Suppressor macrophage treated with lipopolysaccharide for 1 hour (primary cell): ENCODE measurements at places on chromosomes 6 and 20.

DNA sequence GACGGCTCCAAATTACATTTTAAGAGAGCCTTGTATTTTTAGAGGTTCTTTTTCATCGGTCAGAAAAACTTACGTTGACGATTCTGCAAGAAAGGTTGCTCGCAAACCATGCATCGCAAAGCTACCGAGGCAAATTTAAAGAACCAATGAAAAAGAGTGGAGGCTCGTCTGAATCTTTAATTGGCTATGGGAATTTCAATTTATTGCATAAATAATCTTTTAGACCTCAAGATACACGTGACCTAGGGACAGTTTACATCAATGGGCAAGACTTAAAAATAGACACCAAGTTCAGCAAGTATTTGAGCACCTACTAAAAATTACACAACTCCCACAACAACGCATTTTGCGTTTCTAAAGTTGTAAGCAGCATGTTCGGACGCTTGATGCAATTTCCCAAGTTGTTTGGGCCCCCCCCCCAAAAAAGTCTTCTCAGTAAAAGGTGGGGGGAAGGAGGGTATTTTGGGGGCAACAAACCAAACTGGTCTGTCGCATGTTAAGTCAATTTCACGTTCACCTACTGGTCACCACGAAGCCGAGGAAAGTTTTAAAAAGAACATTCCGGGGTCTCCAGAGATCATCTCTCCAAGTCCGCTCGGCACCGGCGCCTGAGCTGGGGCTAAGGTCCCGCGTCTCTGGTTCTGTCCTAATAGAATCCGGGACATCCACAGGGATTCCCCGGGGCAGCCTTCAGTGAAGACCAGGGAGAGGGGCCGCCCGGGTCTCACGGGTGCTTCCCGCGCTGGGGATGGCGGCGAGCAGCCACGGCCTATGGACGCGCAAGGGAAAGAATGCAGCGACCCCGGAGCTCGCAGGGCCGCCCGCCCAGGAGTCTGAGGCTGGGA, 851 bp downstream of the SNX5 start:
- peak; percentile 29 for DNase-seq

- no peak for DNase-seq
Measured at GRCh38 chr6:126063512-126064146, 77.3 kb downstream of the TRMT11 start.

- no peak for DNase-seq
Measured at GRCh38 chr6:112695001-112695400, 347.9 kb downstream of the RFPL4B start.

- peak; percentile 72 for DNase-seq
Measured at GRCh38 chr6:163554663-163555062, 140.1 kb downstream of the QKI start.

- no peak for DNase-seq
Measured at GRCh38 chr6:15761045-15761502, 98.2 kb upstream of the DTNBP1 start.

DNA sequence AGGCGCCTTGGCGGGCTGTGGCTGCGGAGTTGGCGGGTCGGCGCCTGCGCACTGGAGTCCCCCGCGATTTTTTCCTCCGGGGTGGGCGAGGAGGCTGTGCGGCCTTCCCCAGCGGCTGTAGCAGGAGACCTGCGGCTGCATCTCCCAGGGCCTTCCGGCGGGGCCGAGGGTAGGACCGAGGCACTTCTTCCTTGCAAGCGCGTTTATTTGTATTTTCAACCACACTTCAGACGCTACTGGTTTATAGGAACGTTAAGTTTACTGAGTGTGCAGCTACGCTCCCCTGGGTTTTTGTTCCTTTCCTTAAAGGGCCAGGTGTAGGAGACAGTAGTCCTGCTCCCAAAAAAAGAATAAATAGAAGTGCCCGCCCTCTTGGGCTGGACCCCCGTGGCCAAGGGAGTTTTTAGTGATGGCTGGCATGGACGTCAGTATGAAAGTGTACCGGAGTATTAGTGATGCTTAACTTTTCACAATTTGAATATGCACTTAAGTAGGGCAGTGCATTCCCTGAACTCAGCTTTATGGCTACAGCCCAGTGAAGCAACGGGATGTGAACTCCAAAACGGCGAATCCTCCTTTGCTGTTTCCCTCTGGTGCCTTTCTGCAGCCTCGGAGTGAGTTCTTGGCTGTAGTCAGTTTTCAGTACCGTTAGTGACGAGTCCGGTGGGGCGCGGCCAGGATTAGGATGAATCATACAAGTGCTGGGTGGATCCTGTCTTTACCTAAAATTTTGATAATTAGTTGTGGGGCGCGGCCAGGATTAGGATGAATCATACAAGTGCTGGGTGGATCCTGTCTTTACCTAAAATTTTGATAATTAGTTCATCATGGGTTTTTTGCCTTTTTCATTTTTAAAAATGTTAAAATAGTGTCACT, 1.0 kb upstream of the FBXO5 start:
- peak; percentile 97 for DNase-seq

- DNase-seq = peak; percentile 81
Measured at GRCh38 chr6:154683756-154684523, 49.3 kb upstream of the SCAF8 start.

DNA sequence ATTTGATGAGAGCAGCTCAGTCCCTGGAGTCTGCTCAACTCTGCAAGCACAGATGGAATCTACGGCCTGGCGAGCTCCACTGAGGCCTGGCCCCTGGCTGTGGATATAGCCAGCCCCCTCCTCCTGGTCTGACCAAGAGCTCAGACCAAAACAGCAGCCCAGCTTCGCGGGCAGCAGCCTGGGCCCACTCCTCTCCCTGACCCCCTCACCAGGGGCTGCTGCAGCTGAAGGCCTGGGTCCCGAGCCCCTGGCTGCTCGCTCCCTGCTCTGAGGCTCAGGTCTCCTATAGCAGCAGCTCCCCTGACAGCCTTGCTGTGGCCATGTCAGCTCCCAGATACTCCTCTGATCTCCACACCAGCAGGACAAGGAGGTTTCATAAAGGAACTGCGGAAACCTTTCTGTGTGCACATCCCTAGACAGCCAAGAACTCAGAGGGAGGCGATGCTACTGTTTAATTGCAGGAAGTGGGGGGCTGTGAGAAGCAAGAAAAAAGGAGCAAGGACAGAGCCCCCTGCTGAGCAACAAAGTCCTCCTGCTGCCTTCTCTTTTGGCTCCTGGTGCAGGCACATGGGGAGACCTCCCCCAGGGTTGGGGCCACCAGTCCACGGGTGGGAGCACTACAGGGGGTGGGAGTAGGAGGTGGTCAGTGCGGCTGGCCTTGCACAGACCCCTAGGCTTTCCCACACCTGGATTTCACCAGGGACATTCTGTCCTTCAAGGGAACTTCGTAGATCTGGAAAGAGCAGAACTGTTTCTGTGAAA, 38.7 kb upstream of the CST5 start:
- no peak for DNase-seq

- DNase-seq = no peak
Measured at GRCh38 chr6:108799354-108799717, 48.9 kb upstream of the ARMC2 start.

GRCh38 chr6:15303162-15303919, 57.5 kb downstream of the JARID2 start:
- DNase-seq = no peak

- no peak for DNase-seq
Measured at GRCh38 chr6:69771158-69771906, 25.5 kb downstream of the LMBRD1 start.

DNA sequence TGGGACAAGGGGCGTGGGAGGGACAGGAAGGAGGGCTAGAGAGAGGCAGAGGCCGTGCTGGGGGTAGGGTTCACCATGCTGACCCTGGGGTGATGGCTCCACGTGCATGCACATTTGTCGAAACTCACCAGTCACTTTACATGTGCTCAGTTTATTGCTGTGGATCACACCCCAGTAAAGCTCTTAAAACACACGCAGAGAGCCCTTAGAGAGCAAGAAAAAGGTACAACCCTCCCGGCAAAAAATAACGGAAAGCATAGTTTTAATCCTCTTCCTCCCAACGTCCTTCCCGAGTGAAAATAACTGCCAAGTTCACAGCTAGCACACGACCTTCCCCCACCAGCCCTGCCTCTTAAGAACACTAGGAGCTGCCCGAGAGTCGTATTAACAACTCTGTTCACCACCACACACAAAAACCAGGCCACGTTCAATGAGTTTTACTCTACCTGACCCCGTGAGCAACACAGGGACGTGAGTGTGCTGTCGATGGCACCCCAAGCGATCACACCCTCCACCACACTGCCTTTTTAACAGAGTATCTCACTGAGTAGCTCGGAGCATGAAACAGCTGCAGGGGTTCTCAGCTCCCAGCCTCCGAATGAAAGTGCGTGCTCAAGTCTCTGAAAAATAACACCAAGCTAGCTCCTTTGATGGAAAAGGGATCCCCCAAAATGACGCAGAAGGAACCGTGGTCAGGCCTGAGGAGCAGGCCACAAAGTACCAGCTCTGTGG, 39.7 kb downstream of the TAF4 start:
- no peak for DNase-seq

DNA sequence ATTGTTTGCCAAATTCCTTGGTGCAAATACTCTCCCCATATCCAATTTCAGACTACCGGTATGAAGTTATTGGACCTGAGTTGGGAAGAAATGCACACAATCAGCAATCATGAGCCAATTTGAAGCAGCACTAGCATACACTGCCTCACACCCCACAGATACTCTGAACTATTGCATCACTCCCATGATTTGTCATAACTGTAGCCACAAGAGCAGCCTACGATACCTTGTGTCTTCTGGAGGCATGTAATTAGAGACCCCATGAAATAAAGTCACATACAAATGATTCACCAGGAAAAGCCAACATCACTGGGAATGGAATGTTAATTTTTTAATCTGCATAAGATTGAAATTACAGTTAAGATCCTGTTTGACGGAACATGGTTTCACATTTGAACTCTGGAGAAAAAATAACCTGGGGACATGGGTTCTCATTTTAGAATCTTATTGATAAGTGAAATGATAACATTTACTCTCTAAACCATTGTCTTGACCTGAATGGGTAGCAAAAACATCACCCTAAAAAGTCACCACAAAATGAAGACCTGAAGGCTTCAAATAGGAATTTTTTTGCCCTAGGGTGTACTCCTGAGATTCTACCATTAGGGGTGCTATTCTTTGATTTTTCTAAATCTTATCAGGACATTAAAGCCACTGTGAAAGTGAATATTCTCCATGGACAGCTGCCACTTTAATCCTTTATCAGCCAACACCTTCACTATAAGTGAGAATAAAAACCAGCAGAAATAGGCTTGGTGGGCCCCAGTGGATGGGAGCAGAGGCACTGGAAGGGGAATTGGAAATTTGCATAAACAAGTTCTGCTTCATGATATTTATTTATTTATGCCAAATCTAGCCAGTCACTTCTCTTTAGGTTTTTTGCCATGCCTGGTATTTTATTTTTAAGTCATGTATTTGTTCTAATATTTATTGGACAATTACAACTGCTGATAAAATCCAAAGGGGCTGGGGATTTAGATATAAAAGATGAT, 34.5 kb upstream of the HBS1L start:
- DNase-seq = peak; percentile 86

- DNase-seq = no peak
Measured at GRCh38 chr20:59149678-59150504, 13.7 kb upstream of the ZNF831 start.

- no peak for DNase-seq
Measured at GRCh38 chr6:130748041-130748440, 79.2 kb upstream of the SMLR1 start.

DNA sequence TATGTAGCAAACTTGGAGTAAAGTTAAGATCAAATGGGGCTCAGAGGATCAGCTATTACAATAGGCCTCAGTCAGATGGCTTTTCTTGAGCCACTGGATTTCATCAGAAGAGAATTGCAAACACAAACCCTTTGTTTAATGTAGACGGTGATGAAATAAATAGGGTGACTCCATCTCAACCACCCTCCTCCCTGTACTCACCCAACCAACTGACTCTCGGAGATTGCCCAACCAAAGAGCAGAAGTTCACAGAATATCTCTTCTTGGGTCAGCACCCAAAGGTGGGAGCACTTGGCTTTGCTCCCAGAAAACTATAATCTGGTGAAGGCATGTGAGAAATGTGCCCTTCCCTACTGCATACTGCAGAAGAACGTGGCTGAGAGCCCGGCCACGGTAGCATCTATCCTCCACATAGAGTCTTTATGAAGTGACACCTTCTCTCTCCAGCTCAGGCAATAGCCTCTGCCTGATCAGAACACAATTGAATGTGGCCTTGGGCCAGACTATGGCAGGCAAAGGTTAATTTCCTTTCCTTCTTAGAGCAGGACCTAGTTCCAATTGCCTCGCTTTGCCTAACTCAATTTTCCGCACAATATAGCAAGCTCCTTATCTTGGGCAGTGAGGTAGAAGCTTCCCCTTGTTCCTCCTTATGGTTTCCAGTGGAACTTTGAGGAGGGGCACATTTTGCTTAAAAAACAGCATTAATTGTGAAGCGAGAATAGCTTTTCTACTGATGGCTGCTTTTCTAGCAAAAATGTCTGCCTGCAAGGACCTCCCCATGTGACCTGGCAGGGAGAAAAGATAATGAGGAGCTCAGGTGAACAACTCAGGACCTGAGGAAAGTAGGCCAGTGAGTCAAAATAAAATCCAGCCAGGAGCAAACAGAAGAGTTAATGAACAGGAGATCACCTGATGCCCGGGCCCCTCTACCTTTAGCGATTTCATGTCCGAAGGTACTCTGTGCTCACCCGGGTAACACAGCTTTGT, 79.4 kb downstream of the GFOD1 start:
- peak; percentile 91 for DNase-seq

DNA sequence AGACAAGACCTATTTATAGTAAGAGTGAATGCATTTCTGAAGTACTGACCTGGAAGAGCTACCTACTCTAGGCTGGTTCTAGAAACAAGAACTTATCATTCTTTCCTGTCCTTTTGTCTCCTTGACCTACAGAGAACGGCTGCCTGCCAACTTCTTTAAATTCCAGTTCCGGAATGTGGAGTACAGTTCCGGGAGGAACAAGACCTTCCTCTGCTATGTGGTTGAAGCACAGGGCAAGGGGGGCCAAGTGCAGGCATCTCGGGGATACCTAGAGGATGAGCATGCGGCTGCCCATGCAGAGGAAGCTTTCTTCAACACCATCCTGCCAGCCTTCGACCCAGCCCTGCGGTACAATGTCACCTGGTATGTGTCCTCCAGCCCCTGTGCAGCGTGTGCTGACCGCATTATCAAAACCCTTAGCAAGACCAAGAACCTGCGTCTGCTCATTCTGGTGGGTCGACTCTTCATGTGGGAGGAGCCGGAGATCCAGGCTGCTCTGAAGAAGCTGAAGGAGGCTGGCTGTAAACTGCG, 8.3 kb downstream of the APOBEC2 start:
- no peak for DNase-seq

DNA sequence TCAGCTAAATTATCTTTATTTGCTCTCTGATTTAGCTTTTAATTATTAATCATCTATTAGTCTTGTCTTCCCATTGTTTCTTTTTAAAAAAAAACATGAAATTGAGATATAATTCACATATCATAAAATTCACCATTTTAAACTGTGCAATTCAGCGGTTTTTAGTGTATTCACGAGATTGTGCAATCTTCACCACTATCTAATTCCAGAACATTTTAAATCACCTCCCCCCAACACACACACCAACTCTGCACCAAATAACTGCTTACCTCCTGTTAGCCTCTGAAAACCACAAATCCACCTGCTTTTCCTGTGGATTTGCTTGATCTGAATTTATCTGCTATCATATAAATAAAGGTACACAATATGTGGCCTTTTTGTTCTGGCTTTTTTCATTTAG, 8.8 kb upstream of the ABRACL start:
- DNase-seq = no peak
